ENCODE measurements at places on chromosomes 13 and 19.

GRCh38 chr13:99383946-99384345 lies 76.7 kb upstream of the GPR183 start:
- DNase-seq, result no peak

DNA sequence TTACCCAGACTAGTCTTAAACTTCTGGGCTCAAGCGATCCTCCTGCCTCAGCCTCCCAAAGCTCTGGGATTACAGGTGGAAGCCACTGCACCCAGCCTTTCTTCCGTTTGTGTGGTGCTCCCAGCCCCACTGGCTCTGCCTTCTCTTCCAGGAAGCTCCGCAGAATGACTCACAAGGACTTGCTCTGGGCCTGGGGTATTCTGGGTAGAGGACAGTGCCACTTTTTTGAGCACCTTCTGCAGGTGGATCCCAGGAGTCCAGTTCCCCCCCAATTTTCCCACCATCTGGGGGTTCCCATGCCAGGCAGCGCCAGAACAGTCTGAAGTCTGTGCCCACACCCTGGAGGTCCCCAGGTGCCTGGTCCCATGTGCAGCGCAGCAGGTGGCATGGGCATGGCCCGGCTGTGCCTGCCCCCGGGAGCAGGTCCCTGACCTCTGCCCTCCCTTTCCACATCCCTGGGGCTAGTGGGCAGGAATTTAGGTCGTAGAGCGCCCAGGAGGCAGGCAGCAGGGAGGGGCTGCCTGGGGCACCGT lies 1.6 kb downstream of the REEP6 start:
- DNase-seq, result no peak

GRCh38 chr13:32209652-32210051 lies 105.5 kb downstream of the ZAR1L start:
- DNase-seq, result no peak

- no peak for DNase-seq
Measured at GRCh38 chr13:110486061-110486715, 75.3 kb downstream of the RAB20 start.

DNA sequence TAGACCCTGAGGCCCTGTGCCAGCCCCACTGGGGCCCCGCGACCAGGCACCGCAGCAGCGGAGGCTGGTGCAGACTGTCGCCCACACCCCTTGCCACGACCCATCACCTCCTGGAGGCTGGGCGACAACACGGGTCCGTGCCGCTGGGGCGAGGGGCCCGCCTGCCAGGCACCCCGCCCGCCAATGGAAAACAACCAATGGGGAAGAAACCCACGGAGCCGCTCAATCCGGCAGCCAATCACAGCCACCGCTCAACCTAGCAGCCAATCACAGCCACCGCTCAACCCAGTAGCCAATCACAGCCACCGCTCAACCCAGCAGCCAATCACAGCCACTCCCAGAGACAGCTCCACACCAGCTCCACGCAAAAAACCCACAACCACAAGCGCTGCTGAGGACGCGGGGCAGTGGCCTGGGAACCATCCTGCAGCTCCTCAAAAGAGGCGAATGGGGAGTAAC lies 29.7 kb downstream of the GPX4 start:
- DNase-seq, result no peak

DNA sequence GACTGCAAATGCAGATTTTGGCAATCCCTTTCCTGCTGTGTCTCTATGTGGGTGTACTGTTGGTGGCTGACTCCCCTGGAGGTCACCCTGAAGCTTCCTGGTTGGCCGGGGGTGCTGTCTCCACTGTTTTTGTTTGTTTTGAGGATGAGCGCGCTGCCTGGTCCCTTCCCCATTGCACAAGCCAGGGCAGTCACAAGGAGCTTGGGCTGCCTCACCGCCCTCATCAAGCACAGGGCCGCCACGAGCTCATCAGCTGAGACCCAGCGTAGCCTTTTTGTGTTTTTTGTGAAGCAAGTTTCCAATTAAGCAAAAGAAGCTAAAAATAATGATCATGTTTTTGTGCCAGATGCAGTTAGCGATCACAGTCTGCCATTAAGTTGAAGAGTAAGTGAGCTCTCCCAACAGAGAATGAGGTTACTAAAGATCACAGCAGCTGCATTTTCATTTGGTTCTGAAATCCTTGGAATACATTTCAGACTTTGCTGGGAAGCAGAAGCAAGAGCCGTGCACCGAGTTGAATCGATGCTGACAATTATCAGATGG lies 57.8 kb downstream of the GGACT start:
- DNase-seq, result no peak

DNA sequence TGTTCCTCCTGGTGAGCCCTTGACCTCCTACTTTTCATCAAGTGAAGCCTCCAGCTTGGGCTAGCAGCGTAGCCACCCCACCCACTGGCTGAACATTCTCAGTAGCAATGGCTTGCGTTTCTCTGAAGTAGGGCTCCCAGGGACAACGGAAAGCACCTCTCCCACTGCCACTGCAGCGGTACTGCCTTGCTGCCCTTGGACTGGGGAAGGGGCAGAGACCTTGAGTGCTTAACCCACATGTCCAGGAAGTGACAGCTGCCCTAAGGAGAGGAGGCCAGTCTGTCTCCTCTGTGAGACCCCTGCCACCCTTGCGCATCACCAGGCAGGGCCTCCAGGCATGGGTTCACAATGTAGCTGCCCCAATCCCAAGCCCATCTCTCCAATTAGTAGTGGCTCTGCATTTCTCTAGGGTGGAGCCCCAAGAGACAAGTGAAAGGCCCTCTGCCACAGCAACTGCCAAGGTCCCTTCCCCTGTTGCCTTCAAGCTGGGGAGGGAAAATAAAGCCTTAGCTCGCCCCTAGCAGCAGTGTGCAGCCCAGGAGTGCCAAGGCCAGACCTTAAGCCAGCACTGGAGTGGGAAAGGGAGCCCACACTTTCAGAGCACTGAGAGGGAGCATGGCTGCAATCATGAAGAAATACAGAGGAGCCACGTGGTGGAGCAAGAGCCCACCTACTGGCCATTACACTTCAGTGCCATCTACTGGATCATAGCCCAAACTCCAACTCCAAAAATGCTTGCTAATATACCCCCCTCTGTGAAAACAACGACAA lies 175.9 kb upstream of the TRPC4 start:
- DNase-seq, result no peak

DNA sequence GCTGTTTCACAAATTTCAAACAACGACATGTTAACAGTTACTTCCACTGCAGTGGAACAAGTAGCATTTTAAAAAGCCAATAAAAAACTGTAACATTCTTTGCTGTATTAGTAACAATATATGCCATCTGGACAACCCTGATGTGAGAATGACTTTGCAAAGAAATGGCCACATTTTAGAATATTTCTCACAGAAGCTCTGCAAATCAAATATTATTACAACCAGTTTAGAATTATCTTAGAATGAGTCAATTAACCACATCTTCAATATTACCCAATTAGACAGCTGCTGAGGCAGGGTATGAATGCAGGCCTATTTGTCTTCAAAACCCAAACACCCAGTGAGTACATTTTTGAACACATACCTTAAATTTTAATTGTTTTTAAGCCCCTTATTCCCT lies 3.2 kb downstream of the ZNF699 start:
- DNase-seq, result peak; percentile 72

DNA sequence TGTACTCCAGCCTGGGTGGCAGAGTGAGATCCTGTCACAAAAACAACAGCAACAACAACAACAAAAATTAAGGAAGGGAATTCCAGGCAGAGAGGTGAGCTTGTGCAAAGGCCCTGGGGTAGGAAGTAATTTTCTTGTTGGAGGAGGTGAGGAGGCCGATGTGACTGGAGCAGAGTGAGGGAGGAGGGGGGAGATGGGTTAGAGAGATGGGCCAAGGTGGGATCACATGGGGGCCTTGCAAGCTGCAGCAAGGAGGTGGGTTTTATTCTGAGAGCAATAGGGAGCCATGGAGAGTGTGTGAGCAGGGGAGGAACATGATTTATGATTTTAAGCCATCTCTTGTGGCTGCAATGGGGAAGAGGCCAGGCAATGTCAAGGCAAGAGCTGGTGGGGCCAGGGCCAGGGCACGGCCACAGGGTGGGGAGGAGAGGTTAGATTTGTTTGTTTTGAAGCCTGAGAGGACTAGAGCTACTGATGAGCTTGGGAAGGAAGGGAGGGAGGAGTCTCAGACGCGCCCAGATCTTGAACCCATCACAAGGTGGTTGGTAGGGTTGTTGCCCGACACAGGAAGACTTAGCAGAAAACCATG lies 12.5 kb upstream of the COMP start:
- DNase-seq, result no peak

GRCh38 chr13:26760832-26761582 lies 421 bp upstream of the GPR12 start:
- no peak for DNase-seq

GRCh38 chr19:34731019-34731829 lies 2.8 kb upstream of the ZNF181 start:
- DNase-seq, result no peak

DNA sequence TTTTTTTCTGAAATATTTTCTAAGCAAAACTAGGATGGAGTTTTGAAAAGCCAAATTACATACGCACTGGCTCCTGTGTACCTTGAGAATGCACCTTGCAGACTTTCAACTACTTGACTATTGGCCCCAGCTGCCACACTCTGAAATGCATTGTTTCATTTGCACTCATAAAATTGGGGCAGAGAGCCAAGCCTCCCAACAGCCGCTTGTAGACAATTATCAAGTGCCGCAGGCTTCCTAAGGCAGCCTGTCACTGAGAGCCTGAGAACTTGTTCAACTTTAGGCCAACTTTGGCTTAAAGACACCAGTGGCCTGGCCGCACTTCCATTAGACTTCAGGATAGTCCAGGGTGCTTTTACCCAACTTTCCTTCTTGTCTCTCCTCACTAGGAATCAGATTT lies 115.7 kb upstream of the STARD13 start:
- DNase-seq, result no peak

DNA sequence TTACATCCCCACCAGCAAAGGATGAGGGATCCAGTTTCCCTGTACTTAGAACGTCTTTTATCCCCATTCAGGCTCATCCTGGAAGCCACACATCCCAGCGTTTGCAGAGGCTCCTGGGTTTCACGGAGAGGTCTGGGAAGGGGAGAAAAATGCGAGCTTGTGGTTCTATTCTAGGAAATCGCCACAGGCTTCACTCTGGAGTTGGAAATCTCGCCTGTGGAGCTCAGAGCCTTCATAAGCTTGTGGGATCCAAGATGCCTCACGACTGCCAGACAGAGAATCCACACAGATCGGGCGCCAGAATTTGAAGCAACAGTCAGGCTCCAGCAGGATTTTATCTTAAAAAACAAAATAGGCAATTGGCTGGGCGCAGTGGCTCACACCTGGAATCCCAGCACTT lies 157.9 kb downstream of the PTPRS start:
- DNase-seq, result no peak

DNA sequence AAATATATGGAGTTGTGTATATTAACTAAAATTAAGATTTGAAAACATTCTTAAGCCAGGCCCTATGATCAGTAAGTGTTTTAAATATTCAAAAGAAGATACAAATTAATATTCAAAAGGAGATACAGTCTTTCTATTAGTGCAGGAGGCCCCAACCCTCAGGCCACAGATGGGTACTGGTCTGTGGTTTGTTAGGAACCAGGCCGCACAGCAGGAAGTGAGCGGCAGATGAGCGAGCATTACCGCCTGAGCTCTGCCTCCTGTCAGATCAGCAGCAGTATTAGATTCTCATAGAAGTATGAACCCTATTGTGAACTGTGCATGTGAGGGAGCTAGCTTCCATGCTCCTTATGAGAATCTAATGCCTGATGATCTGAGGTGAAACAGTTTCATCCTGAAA lies 232.9 kb downstream of the FOXO1 start:
- no peak for DNase-seq
